ENCODE measurements at places on chromosomes 4 and X.

DNA sequence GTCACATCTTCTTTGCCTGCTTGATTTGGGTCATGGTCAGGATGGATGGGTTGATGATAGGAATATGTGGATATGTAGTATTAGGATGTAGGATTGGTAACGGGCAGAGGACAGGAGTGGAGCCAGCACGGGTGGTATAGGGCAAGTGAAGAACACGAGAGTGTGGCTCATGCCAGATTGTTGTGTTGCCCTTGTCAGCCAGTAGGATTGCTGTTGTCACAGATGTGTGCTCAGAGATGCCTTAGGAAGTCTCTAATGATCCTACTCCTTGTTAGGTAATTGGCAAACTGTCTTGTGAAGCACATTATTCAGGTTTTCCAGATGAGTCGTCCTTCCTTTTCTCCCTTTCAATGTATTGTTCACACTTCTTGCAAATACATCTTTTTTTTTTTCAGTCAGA lies 5.5 kb downstream of the ATP10D start:
- no peak for DNase-seq

DNA sequence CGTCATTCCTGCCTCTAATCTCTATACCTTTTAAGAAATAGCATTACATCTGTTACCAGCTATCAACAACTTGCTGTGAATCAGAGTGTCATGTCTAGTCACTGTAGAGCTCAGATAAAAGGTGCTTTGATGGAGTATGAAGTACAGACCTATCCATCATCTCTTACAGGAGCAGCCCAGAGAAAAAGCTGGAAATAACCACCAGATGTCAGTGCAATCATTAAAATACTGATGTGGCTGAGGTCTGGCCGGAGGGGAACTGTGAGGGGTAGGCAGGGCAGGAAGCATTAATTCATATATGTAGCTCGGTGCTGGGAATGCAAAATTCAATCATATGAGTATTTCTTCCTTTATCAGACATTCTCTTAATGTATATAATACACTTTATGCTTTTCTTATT lies 100.6 kb downstream of the AKAP4 start:
- no peak for DNase-seq

DNA sequence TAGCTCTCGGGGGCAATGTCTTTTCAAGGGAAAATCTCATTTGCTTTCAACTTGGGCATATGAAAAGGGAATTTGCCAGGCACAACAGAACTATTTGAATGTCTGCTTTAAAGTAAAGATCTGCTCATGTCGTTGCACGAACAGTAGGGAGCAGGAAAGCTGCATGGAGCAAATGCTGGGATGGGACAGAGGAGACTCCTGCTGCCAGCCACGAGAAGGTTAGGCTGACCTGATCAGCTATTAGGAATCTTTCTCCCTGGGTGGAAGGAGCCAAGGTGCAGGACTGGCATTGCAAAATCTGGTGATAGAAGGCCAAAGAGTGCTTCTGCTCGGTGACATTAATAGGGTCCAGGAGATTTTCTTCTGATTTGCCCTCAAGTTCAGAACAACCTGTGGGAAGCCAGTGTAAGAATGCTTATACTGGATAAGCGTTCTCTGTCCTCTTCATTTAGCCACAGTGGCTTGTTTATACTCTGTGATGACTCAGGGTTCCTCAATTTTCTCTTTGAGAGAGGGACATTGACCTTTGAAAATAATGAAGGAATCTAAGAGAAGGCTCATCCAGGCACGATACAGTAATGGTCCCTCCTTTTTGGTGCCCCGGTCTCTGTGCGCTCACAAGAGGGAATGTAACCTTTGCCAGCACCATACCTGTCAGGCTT lies 22.9 kb downstream of the FHL1 start:
- DNase-seq = no peak

- no peak for DNase-seq
Observed at GRCh38 chrX:104432321-104432720, 133.7 kb upstream of the IL1RAPL2 start.

DNA sequence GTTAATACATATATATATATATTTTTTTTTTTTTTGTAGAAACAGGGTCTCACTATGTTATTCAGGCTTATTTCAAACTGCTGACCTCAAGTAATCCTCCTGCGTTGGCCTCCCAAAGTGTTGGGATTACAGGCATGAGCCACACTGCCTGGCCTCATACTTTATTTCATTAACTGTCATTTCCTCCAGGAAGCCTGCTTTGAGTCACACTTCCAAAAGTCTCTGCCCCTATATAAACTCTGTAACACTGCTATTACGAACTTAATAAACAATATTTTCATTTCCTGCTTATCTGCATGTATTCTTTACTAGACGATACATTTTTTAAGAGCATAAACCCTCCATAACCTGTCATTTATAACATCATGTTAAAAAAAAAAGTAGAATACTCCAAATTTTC lies 167.2 kb downstream of the WDFY3 start:
- no peak for DNase-seq

GRCh38 chr4:119510395-119511149 lies 118.0 kb downstream of the PDE5A start:
- DNase-seq = no peak

DNA sequence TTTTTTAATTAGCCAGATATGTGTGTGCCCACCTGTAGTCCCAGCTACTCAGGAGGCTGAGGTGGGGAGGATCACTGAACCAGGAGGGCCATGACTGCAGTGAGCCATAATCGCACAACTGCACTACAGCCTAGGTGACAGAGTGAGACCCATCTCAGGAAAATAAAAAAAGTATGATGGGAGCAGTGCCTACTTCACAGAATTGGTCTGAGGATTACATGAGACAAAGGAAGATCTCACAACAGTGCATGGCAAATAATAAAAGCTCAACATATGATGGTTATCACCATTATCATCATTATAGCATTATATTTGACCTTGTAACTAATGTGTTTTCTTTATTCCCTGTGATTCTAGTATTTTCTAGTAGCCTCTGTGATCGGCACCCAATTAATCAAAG lies 19.9 kb upstream of the DCHS2 start:
- no peak for DNase-seq

DNA sequence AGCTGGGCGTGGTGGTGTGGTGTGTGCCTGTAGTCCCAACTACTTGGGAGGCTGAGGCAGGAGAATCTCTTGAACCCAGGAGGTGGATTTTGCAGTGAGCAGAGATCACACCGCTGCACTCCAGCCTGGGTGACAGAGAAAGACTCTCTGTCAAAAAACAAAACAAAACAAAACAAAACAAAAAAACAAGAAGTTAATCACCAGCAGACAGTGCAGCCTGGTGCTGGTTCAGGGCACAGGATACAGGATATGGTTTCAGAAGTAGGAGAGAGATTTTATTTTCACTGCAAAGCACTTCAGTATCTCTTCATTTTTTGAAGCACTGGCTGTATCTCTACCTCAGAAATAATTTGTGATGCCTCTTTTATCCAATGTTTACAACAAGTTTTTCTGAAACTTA lies 1222.9 kb upstream of the PRKX start:
- no peak for DNase-seq

GRCh38 chrX:30488092-30488491 lies 89.5 kb downstream of the TASL start:
- DNase-seq = no peak

DNA sequence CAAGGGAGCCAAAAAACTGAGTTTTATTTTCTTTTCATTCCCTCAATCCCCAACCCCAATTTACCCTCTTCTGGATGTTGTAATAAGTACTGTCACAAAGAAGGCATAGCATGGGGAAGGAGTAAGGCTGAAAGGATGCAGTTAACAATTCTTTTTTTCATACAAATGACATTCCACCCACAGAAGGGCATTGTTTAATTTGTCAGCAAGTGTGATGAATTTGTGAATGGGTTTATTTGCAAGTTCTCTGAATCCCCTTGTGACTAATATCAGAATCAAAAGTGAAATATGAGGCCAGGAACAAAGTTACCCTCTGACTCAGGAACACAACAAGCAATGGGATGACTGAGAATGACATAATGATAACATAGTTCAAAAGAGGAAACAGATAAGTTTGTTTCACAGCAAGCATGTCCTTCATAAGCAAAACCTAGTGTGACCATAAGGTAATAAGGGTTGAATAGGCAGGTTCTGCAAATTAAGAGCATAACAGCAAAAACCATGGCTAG lies 2.1 kb downstream of the GEMIN8 start:
- DNase-seq = no peak

GRCh38 chrX:10212395-10212794 lies 55.6 kb downstream of the CLCN4 start:
- no peak for DNase-seq

- no peak for DNase-seq
Observed at GRCh38 chrX:133189195-133189594, 29.0 kb downstream of the TFDP3 start.

DNA sequence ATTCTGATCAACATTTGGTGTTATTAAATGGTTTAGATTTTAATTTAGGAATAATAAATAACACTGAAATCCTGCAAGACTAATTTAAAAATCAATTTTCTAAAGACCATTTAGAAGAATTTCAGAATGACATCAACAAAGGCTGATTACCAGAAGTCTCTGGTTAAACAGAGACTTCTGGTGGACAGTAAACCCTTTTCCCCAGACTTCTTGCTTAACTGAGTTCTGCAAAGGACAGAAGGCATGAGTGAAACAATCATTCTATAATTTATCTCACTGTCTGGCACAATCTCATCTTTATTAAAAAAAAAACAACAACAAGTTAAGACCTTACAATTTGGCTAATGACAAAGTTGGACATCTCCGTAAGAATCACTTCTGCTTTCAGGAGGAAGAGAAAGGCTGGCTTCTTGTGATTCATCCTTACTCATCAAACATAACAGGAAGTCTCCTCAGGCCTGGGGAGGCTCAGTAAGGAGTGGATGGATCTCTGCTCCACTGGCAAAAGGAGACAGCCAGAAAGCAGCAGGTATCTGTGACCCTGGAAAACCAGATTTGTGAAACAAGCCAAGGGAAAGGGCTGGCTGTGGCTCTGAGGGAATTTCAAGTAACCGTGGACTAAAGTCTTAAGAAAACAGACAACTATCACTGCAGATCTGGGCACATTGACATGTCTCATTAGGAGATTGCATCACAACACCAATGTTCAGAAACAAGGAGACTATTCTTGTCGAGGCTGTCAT lies 908 bp upstream of the TLR6 start:
- DNase-seq = no peak

DNA sequence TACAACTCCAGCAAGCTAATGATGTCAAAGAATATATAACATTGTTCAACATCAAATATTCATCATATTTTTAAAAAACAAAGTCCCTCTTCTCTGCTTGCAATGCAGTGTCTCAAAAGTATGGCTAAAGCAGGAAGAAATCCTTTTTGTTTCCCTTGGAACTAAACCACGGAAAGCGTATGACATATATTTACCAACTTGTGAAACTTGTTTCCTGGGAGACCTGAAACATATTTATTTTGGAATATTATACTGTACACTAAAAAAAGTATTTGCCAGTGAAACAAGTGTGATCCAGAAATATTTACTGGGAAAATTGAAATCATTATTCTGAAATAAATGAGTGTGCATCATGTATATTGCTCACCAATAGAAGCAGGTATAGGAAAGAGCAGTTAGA lies 156.0 kb upstream of the ANKRD50 start:
- no peak for DNase-seq

- no peak for DNase-seq
Observed at GRCh38 chrX:120269373-120270035, 18.9 kb downstream of the ZBTB33 start.

- DNase-seq = no peak
Observed at GRCh38 chrX:16138108-16138427, 14.7 kb downstream of the GRPR start.

GRCh38 chr4:26145212-26145611 lies 175.6 kb upstream of the RBPJ start:
- DNase-seq = no peak

DNA sequence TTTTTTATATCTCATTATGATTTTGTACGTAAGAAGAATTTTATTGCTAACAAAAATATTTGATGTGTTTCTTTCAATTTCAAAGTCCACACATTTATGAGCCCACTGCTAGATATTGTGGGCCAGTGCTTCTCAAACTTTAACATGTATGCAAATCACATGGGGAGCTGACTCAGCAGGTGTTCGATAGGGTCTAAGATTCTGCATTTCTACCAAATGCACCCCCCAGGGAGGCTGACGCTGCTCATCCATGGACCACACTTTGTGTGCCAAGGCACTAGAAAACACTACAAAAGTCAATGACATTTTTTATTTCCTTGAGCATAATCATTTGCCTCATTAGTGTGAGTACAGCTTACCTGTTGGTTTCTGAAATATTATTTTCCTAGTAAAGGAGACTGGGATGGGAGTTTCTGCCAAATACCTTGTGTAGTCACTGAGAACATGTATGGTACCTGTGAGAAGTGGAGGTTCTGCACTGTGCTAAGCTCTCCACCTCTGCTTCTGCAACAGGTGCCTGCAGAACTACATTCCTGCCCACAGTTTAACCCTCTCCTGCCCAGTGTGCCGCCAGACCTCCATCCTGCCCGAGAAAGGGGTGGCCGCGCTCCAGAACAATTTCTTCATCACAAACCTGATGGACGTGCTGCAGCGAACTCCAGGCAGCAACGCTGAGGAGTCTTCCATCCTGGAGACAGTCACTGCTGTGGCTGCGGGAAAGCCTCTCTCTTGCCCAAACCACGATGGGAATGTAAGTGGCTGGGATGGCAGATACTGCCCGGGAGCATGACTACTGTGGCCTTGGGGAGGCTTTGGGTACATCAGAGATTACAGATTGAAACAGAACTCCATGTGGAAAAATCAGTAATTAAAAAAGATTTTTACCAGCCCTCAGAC lies 68.9 kb upstream of the MND1 start:
- no peak for DNase-seq

- no peak for DNase-seq
Observed at GRCh38 chr4:168853770-168854169, 156.3 kb downstream of the CBR4 start.

DNA sequence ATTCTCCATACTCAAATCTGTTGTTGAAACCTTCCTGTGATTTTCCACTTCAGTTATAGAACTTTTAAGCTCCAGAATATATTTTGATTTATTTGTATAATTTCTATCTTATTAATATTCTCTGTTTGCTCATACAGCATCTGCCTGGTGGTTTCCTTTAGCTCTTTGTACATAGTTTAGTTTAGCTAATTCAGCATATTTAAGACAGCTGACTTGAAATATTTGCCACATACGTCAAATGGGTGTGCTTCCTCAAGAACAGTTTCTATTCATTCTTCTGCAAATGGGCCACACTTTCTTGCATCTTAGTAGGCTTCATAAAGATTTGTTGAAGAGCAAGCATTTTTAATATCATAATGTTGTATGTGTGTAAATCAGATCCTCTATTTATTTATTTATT lies 101.8 kb downstream of the MAGEC1 start:
- no peak for DNase-seq

DNA sequence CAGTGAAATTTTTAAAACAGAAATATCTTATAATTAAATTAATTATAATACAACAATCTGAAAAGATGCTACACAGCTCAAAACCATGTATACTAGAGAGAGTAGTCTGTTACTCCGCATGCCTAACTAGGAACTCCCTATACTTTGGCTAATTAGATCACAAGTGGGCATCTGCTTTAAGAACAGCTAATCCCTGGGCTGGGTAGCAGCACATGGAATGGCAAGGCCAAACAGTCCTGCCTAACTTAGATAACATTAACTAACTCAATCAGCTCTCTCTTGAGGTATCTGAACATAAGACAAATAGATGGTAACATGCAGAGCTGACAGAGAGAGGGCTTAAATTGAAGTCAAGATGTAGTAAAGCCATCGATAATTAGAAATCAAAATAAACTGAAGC lies 9.9 kb downstream of the CHIC2 start:
- no peak for DNase-seq

GRCh38 chr4:24601121-24601520 lies 16.8 kb upstream of the DHX15 start:
- no peak for DNase-seq

Data from kidney (tissue), 22 donors.